ENCODE measurements at places on chromosomes 2 and 18.

GRCh38 chr18:74803117-74803516 is 205.4 kb downstream of the ZNF407 start:
- DNase-seq = no peak

- no peak for DNase-seq
Observed at GRCh38 chr18:32139835-32140283, 48.2 kb downstream of the RNF138 start.

GRCh38 chr2:213429516-213429915 is 145.3 kb downstream of the SPAG16 start:
- no peak for DNase-seq

DNA sequence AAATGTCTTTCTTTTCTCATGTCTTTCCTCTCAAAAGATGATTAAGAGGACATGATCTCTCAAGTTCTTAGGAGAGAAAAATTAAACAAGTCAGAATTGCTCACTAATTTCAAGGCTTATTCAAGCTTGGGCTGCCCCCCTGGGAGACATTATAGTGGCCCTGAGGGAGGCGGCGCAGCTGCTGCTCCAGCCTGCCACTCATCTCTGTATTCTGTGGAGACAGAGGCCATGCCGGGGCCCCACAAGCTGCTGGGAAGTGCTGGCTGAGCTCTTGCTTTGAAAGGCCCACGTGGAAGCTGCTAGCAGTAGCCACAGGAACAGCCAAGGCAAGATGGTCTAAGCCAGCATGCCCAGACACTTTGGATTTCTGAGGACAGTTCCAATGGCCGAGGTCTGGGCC is 267.4 kb downstream of the LNPK start:
- no peak for DNase-seq

DNA sequence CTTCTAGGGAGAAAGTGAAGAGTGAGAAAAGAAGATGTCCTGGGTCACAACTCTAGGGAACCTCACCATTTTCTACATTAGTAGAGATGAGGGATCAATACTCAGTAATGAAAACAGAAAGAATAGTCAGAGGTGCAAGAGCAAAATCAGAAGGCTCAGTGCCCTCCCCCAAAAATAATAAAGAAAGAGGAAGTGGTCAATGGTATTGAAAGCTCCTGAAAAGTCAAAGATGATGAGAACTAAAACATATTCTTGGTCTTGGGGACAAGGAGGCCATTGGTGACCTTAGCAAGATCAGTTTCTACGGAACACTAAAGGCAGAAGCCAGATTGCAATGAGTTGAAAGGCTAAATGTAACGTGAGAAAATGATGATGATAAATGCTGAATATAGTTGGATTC is 24.5 kb upstream of the MYO1B start:
- DNase-seq = no peak

DNA sequence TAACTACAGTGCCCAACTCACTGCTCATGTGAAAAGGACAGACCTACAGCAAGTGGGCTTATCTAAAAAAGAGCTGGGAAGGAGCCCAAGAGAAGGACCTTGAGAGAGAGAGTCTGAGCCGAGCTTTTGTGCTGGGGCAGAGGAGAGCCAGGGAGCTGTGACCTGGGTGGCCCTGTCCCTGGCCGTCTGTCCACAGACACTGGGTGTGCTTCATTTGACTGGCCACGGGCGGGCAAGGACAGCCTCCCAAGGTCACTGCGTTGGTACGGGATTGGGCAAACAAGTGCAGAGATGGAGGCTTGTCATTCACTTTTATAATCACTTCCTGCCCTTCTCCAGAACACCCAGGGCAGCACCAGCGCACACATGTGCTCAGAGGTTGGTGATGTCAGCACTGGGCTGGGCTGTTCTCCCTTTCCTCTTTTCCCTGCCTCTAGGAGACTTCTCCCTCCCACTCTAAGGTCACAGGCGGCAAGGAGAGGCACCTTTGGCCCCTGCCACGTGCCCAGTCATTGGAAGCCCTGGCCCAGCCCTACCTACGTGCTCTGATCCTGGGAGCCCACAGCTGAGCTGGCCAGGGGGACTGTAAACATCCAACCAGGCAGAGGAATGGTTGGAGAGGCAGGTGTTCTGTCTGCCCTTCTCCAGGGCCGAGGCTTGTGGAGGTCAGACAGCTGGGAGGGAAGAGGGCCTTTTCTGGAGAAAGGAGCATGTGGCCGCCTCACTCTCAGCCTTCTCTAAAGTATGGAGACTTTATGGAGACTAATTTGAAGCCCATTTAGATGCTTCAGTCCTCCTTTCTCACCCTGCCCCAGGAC is 6.4 kb upstream of the PSD4 start:
- no peak for DNase-seq

DNA sequence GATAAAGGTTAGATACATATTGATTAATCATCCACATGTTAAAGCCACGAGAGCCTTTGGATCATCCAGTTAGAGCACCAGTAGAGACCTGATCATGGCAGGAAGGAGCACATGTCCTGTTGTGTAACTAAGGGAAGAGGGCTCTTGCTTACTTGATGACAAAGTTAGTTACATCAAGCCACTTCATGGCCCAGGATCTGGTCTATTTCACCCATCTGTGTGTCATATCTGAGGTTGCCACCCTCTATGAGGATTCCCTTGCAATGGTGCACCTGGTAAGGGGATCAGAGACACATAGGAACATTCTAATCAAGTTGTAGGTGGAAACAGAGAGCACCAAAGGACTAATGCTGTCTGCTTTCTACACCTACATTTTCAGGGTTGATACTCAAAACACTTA is 6.7 kb downstream of the ANKAR start:
- no peak for DNase-seq

DNA sequence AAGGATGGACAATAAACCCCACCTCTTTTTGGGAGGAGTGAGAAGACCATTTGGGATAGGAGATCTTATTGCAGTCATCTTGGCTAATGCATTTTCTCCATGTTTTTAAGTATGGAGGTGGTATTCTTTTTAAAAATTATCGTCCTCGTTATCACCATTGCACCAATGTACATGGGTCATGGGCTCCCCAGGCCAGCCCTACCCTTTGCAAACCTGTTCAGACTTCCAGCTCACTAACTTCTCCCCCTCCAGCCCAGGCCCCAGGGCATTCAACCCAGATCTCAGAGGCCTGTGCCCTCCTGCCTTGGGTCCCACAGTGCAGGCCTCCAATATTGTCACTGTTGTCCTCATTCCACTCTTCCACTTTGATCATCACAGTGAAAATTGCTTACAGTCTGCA is 68.4 kb downstream of the BCL2L11 start:
- DNase-seq = no peak

DNA sequence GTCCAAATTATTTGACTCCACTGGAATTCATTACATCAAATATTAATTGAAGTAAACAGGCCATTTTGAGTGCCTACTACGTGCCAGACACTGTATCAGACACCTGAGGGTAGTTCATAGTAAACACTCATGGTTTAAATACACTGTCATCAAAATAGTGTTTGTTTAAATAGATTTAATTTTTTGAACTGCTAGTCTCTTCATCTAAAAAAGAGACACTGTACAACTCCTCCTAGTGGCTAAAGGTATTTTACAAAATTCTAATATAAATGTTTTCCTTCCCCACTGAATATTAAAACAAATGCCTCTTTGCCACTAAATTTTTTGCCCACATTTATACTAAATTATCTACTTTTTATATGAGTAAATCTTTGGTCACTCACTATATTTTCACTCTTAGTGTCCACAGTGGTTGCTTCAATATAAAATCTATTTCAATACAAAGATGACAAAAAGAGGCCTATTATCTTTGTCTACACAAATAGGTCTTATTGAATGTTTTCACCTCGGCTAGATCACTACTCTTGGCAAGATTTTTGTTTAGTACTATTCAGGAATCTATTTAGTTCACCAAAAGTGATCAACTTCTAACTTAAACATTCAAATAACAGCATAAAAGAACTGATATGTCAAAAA is 122.1 kb downstream of the TMEM247 start:
- no peak for DNase-seq

DNA sequence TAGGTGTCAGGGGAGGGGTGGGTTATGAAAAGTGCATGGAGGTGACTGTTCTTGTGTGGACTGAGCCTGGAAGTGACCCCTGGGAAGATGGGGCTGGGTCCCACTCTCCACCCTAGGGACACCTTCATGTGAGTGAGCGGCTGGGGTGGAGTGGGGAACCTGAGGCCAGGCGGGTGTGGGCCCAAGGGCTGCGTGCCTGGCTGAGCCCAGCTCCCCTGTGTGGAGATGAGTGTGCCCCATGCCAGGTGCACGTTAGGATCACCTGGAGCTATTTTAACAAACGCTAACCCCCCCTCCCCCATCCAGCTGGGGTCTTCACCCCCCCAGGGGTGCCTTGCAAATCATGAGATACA is 26.5 kb downstream of the ZAP70 start:
- no peak for DNase-seq

DNA sequence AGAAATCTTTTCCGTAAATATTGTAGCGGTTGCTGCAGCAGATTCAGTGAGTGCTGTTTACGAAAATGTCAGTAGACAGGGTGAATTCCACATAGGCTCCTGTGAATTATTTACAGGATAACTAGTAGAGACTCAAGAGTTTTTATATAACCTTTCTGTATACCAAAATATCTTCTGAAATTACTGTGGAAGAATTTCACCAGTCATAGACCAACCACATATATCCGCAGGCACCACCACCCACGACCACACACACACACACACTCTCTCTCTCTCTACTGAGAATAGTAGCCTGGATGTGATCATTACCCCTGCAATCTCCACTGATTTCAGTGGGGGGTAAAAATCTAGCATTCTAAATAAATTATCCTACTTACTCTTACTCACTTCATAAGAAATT is 341.8 kb downstream of the RBM43 start:
- no peak for DNase-seq

DNA sequence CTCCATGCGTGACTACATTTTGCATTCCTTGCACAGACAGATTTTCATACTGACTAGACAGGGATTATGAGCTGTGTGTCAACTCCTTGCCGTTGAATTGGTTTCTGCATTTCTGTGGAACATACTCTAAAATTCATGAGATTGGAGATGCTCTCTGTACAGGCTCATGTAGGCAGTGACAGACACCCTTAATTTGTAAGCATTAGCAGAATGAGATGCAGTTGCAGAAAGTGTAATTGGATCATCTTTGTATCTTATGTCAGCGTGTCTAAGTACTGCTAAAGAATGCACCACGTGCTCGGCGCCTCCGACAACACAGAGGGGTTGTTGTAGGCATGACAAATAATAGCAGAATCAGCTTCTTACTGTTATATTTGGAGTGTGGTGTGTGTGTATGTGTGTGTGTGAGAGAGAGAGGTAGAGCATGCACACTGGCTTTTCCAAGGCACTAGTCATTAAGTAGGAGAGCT is 212.4 kb downstream of the CMPK2 start:
- no peak for DNase-seq

DNA sequence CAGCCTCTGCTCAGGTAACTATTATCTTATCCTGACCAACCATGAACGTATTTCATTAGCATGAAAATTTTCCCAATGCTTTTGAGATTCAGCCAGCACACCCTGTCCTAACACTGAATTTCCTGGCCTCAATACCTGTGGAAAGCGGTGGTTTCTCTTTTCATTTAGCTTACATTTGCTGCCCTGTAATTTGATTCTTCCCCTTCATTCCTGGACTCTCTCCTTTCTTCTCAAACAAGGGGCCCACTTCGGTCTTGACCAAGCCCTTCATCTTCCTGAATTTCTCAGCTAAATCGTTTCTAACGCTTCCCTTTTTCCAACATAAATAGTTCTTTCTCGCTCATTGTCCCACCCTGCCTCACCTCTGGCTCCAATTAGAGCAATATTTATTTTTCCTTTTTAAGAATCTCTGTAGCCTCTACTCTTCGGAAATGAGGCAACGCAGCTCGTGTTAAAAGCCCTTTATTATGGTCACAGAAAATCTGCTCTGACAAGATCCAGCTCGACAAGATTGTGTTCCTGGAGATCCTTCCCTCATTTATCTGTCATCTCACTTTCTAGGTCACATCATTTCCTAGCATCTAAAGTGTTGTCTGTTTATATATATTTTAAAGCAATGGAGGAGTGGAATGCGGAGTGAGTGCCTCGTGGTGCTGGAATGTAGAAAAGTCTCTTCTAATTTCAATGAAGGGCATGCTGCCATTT is 49.5 kb upstream of the BCL11A start:
- peak; percentile 6 for DNase-seq

DNA sequence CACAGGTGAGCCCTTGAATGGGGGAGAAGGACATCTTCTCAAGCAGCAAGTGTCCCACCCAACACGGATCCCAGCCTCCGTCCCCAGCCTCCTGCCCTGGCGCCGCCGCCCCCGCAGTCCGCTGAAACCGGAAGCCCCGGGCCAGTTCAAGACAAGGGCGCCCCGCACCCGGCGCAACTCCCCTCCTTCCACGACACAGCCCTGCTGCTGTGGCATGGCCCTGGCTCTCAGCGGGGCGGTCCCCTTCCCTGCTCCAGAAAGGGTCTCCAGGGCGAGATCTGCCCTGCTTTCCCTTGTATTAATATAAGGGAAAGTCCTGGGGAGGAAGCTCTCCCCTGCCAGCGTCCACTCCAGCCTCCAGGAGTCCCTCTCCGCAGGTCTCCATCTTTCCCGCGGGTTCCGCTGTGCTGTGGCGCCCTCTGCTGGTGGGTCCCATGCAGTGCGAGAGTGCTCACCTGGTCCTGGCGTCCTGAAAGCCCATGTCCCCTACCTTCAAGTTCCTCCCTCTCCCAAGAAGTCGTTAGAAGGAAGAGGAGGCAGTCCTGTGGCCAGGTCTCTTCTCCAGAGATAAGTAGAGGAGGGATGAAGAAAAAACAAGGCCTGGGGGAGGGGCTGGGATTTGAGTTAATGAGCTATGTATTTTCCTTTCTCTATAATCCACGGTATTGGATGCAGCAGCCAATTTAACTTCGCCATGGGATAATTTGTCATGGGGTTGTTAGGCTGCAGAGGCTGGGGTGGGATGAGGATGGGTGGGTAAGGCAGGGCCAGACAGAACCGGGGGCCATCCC is 176.0 kb downstream of the SMAD2 start:
- peak; percentile 3 for DNase-seq

GRCh38 chr2:23122681-23123215 is 262.2 kb upstream of the KLHL29 start:
- no peak for DNase-seq

DNA sequence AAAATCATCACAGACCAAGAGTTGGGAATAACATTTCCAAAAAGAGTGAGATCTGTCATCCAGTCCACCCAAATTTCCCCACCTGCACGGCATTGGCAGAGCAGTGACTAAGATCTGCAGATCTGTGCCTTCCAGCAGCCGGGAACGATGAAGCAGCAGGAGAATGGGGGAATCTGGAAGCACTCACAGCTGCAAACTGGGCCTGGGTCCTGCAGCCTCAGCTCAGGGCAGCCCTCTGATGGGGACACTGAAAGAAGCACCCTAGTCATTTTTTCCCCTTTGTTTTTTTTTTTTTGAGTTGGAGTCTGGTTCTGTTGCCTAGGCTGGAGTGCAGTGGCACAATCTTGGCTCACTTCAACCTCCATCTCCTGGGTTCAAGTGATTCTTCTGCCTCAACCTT is 4.4 kb upstream of the SAG start:
- DNase-seq = no peak

- DNase-seq = no peak
Observed at GRCh38 chr2:48738806-48739205, 16.7 kb downstream of the LHCGR start.

- DNase-seq = peak; percentile 44
Observed at GRCh38 chr18:59455728-59456276, 96.7 kb upstream of the LMAN1 start.

Measured in right lung (tissue), 10 donors.